ENCODE measurements at places on chromosomes 12 and 14.
A peak's percentile ranks its signal among the peaks of the same experiment; 100 is the strongest.

- no peak for DNase-seq
These were observed 946.2 kb downstream of the BCL11B start for GRCh38 chr14:98325761-98326160.

DNA sequence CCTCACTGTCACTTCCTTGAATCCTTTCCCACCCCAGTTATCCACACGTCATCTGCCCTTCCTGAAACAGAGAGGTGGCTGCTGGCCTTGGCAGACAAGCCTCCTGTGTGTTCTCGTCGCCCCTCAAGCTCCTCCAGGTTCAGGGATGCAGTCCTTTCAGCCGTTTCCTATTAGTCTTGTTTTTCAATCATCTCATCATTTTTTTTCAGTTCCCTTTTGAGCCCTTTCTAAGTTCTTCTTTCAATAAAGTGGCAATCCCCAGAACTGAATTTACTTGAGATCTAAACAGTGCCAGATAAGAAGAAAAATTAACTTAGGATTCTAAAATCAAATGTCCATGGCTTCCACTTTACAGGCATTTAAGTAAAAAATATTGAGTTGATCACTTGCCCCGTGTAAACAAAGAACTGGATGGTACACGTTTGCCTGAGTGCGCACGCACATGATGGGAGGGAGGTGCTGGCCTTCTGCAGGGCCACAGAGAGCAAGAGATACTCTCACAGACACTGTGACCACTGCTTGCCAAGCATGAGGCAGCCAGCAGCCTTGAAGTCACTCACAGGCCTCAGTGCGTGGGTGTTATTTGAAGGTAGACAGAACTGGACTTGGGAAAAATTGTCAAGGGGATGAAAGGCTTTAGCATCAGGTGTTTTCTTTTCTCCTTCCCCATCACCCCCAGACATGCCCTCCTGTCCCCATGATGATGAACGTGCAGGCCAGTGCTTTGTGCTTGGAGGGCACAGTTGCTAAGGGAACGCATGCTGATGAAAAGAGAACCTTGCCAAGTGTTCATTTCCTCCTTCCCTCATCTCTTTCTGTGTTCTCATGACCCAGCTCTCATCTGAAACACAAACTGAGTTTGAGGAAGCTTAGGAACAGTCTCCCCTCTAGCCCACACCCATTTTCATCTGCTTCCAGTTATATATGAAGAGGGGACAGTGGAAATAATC lies 408.3 kb downstream of the EGLN3 start:
- no peak for DNase-seq

GRCh38 chr14:103028161-103028767 lies 29.1 kb downstream of the CDC42BPB start:
- no peak for DNase-seq

- peak; percentile 77 for DNase-seq
These were observed 37.5 kb downstream of the EMP1 start for GRCh38 chr12:13233830-13234641.

DNA sequence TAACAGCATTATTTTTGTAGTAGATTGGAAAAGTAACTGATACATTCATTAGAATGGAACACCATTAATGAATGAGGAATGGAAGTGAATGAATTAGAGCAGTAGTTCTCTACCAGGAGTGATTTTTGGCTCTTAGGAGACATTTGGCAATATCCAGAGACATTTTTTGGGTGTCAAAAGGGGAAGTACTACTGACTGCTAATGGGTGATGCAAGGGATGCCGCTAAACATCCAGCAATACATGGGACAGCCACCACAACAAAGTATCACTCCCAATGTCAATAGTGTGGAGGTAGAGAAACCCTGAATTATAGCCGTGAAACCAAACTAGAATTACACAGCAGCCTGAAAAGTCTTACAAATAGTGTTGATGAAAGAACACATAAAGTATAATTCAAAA lies 1.5 kb downstream of the CHURC1 start:
- no peak for DNase-seq

DNA sequence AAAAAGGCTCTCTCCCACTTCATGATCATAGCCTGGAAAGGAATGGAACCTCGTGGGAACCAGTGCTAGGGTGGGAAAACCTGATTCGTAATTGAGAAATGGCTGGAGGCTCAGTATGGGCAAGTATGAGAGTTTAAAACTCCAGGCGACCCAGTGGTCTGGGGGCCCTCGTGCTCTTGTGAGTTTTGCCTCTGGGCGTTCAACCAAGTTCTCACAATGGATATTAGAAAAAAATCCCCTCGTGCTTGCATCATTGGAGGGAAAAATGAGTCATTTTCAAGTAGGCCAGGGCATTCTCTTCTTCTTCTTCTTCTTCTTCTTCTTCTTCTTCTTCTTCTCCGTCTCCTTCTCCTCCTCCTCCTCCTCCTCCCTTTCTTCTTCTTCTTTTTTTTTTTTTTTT lies 39.0 kb downstream of the GPR68 start:
- no peak for DNase-seq

- DNase-seq: no peak
These were observed 205.7 kb downstream of the TTC8 start for GRCh38 chr14:89029961-89030694.

- peak; percentile 44 for DNase-seq
These were observed 8.7 kb downstream of the MARK3 start for GRCh38 chr14:103393676-103394626.

GRCh38 chr14:87411370-87411769 lies 581.6 kb downstream of the GALC start:
- peak; percentile 35 for DNase-seq

- no peak for DNase-seq
These were observed 13.1 kb downstream of the ATXN3 start for GRCh38 chr14:92093320-92093719.

- no peak for DNase-seq
These were observed 76.4 kb downstream of the C12orf50 start for GRCh38 chr12:87952850-87953249.

All from MCF 10A (cell line).